ENCODE measurements at places on chromosomes 7 and 10.

DNA sequence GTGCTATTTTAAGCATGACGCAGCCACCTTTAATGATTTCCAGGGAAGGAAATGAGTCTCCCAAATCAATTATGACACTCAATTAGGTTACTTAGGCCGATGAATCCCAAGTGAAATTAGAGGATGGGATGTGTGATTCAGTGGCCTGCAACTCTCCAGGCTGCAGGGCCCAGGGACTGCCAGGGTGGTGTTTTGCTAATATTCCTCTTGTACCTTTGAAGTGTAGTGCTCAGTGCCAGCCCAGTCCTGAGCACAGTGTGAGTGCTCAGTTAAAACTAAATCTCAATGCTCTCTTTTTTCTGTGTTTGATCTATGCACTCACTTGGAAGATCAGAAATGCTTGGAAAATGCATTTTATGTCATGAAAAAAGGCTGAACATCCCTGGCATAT lies 51.6 kb downstream of the SEM1 start:
- no peak for DNase-seq

DNA sequence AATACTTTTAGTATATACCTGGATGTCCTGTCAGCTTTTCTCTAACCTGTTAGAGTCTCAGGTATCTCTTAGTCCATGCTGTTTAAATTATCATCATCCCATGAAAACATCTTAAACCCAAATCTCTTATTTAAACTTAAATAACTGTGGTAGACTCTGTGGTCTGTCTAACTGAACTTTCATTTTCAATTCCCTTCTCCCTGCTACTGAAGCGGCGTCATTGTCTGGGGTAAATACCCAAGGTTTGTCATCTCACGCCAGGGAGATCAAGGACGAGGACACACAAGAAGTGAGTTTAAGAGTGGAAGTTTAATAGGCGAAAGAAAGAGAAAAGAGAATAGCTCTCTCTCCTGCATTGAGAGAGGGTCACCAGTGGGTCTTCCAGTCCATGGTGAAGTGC lies 804.4 kb upstream of the CELF2 start:
- DNase-seq = no peak

DNA sequence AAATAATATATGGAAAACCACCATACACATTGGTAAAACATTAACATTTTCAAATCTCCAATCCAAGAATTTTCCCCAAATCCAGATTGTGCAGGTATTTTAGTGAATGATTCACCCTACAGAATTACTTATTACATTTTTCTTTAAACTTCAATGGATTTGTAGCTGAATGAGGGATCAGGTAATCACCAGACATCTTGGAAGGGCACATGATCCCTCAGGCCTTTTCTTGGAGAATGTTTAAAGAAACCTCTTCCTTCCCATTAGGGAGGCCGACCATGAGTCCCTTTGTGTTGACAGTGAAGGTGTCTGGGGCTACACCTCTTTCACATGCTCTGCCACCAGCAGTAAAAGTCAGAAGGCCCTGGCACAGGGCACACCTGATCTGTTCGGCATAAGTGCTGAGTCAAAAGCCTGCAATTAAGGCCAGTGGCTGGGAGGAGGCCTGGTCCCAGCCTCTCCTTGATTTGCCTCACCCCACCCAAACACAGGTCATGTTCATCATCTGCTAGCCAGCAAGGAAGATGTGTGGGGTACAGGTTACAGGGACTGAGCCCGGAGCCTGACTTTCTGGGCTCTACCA lies 207.7 kb downstream of the SNX10 start:
- no peak for DNase-seq

DNA sequence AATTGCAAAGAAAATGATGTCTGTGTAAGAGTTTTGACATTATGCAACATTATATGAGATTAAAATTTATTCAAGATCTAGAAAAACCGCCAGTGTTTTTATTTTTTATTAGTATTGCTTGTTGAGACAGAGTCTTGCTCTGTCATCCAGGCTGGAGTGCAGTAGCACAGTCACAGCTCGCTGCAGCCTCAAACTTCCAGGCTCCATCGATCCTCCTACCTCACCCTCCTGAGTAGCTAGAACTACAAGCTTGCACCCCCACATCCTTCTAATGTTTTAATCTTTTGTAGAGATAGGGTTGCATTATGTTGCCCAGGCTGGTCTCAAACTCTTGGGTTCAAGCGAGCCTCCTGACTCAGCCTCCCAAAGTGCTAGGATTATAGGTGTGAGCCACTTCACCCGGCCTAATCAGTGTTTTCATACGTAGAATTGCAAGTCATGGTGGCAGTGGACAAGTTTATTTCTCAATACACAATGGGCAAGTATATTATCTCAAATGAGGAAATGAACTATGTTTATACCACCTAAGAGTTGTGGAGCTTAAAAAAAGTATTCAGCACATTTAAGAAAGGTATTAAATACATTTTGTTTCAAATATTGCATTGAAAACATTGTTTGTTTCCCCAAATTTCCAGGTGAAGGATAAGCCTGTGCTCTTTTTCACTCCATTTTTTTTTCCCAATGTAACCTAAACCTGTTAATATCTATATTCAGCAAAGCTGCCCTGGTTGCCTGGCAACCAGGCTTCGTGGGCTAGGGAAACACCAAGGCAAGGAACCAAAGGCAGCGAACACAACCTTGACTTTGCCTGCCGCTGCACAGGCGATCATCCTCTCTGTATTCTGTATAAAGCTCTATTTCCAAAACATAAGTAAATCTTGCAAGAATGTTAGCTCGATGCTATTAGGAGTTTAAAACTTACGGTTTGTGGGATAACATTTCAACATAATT lies 163.9 kb downstream of the CACNB2 start:
- DNase-seq = no peak

- no peak for DNase-seq
These were observed 105.2 kb upstream of the KDM7A start for GRCh38 chr7:140281960-140282359.

DNA sequence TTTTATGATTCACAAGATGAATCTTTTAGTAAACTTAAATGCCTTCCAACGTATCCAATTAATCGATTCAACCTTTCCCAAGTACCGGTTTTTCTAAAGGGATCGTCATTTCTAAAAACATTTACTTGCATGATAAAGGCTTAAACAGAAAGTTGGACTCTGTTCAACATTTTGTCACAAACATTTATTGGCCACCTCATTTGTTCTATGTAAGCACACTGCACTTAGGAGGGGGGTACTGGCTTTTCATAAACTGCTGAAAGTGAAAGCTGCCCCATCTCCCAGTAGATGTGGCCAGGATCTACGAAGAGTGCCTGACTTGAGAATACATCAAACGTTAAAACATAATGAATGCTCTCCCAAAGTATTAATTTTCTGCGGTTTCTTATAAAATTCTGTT lies 37.3 kb upstream of the LAMB4 start:
- DNase-seq = no peak

DNA sequence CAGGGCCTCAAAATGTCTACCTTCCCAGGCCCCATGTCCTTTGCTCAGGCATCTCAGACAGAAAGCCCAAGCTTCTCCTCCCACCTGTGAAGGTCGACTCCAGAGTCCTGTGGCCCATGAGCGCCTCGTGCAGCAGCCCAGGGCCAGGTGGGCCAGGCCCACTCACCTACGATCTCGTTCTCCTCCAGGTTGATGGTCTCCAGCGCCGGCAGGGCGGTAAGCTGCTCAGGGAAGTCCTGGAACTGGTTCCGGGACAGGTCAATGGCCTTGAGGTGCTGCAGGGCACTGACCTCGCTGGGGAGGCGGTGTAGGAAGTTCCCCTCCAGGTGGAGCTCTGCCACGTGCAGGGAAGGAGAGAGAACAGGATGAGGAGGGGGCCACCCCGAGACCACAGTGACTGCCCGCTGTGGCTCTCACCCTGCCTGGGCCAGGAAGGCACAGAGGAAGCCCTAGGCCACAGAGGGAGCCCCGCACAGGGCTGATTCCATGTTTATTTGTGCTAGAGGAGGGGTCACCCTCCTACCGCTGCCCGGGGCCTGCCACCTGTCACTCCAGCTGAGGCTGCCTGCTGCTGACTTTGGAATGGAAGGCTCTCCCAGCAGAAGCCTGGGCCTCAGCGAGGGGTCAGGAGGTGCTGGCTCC lies 40.0 kb upstream of the NPFFR1 start:
- no peak for DNase-seq

DNA sequence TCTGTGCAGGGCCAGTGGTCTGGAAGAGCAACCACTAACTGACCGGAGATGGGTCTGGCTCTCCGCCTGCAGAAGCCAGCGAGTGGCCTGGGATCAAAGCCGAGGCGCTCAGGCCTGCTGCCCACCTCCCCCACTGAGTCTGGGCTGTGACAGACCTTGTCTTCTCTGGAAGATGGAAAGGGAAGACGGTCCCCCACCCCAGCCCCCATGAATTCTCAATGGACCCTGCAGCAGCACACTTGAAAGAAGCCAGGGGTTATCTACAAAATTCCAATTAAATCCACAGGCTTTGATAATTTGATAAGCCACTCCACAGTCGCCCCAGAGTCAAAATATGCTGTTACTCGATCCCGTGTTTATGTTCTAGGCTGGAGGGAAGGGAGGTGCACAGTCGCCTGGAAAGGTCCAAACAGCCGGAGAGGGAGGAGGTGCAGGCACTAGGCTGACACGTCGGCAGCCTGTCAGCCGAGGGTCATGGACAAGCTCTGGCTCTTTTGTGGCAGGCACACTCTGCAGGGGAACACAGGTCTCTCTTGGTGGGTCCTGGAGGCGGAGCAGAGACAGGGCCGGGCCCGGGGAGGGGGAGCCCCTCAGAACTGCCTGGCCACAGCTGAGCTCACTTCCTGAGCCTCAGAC lies 134.9 kb downstream of the SH3PXD2A start:
- DNase-seq = no peak

DNA sequence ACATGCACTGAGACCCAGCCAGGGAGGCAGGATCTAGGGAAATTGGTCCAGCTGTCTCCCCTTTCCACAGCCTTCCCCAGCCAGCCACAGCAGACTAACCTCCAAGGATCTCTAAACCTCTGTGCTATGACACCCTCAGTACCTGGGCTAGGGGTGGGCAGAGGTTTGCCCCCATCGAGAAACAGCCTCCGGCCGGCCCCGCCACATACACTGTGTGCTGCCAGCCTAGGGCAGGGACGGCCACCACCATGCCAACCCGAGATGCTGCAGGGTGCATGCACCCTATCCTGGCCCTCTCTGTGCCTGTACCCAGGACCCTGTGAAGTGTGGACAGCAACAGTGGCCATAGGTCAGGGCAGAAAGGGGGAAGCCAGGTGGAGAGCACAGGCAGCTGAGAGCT lies 58.1 kb downstream of the PARP12 start:
- DNase-seq = no peak

- no peak for DNase-seq
These were observed 34.8 kb upstream of the CCSER2 start for GRCh38 chr10:84293574-84294016.

DNA sequence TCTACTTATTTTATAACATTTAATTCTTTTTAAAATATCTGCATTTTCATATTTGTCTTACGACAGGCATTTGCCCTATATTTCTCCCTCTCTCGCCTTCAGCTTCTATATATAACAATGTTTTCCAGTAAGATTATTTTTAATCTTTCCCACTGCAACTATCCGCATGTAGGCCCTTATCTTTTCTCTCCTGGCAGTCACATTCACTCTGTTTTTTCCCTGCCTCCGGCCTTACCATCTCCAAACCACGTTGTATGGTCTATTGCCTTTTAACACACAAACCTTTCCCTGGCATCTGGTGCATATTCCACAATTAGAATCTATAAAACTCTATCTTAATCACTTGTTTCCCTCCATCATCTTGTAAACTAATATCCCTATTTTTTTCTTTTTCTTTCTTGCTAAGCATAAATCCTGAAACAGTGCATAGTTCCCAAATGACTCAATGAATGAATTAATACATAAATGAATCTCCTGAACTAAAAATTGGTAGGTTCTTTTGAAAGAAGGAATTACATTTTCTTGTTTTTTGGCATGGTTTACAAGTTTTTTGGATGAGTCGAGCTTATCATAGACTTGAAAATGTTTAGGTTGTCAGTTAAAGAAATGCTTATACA lies 173.2 kb downstream of the SEMA3A start:
- peak; percentile 30 for DNase-seq

DNA sequence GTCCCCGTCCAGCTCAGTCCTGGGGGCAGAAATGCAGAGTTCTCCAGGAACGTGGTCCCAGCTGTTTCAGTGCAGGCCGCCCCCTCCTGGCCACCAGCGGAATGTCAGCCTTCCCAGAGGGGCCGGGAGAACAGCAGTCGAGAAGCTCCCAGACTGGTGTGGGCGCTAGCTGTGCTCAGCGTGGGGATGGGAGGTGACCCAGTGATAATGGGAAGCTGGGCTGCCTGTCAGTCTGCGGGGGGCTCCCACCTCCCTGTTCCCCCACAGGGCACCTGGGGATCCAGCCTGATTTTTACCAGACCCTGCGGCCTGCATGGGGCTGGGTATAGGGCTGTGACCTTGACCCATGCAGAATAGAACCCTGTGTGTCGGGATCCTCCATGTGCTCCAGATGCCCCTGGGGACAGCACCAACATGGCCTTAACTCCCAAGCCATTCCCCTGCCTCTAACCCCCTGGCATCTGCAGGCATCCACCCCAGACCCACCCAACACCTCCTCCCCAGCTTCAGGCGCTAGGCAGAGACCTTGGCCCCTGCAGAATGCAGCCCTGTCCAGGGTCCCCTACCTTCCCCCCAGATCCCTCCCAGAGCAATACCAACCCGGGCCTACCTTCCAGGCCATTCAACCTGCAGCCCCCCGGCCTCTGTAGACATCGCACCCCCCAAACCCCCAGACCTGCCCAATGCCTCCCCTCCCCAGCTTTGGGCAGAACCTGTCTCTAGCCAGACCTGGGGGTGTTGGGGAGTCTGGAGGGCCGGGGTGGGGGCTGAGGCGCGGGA lies 880 bp upstream of the ELN start:
- peak; percentile 63 for DNase-seq

GRCh38 chr10:81903472-81903871 lies 28.5 kb downstream of the NRG3 start:
- no peak for DNase-seq

- DNase-seq = no peak
These were observed 194.9 kb upstream of the MGMT start for GRCh38 chr10:129272176-129272575.

DNA sequence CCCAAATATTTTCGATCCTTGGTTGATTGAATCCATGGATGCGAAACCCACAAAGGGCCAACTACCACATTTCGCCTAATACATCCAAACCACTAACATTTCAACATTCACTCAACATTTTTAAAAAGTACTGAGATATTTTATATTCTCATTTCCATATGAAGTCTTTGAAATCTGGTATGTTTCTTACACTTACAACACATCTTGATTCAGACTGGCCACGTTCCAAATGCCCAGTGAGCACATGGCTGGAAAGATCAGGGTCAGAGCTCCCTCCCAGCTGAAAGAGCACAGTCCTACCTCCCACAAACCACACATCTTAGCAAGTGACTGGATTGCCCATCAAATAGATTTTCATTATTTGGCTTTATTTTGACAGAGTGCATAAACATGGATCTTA lies 18.9 kb downstream of the NCAPG2 start:
- DNase-seq = no peak

GRCh38 chr10:1343176-1343575 lies 287.0 kb downstream of the WDR37 start:
- DNase-seq = no peak

DNA sequence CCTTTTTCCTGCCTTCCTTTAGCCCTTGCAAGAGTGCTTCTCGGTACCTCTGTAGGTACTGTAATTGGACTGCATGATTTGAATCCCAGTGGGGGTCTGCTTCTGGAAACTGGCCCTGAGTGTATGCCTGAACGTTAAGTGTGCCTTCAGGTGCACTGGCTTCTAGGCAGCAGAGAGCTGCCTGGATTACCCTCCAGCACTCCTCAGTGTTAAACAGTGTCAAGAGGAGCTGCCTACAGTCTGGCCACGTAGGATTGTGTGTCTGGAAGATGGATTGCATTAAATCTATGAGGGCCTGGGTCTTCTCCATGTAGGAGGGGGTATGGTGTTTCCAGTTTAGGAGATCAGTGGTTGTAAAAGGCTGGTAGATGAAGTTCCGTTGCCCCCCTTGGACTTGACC lies 103.7 kb downstream of the TRIM24 start:
- no peak for DNase-seq
